D721Med (cell line): ENCODE measurements at places on chromosomes 1 and 21.

DNA sequence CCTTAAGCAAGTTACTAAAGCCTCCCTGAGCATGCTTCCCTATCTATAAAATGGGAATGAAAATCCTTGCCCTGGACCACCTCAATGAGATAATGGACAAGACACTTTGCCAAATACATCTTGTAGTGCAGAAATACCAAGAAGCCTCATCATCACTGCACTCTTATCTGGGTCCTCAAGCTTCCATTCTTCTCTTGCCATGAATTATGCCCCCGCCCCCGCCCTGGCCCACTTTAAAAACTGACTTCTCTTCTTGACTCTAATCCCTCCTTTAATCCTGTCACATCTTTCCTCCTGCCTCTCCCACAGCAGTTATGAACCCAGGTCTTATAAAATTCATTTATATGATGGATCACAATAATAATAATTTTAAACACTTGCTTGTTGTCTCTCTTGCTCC is 14.8 kb downstream of the ARHGEF11 start:
- DNase-seq: no peak

DNA sequence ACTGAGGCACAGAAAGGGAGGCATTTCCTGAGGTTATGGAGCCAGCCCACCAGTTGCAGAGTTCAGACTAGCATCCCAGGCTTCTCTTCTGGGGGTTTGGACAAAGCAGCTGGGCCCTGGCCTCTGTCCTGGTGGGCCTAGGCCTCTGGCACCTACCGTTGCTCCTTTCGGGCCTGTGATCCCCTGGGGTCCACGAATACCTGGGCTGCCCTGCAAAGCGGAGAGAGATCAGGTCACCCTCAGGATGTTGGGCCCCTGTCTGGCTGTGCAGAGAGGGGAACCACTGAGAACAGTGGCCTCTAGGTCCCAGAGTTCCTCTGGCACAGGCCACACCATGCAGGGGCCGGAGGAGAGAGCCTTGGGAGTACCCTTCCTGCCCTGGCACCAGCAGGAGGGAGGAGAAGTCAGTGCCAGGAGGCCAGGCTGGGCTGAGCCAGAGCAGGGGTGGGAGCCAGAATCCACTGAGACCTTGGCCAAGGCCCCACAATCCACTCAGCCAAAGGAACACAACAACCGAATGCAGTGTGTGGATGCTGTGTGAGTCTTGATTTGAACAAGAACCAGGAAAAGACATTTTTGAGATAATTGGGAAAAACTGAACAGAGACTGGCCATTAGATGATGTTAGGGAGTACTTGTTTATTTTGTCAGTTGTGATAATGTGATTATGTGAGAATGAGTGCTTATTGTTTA is 8.9 kb downstream of the COL9A2 start:
- DNase-seq: no peak

DNA sequence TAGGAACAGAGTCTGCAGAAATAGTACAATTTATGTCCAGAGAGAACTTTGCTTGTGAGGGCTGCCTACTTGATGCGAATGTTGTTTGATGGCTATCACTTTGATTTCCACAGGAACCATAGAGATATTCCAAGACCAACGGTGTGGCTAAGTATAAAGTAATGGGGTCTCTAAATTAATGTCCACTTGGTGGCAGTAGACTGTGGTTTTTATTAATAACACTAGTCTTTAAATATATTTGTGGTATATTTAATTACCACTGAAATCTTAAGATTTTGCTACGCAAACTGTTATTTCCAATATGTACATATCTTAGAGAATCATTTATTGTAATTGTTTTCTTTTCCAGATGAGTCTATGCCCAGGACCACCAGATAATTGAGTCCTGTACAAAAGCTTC is 647.9 kb downstream of the PLA2G4A start:
- DNase-seq: no peak

DNA sequence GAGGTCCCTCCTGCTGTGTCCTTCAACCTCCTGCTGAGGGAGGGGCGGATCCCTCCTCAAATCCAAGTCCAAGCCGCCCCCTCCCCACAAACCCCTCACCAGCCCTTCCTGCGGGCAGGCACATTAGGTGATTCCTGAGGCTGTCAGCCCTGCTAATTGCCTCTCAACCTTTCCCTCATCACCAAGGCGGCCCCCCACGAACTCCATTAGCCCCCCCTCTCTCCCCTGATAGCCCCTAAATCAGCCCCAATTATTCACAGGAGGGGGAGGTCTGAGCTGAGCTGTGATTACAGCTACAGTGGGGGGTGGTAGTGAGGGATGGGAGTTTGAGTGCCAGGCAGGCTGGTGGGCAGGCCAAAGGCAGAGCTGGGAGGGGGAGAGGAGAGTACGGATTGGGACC is 5.8 kb upstream of the PEAR1 start:
- DNase-seq: no peak

- no peak for DNase-seq
Measured at GRCh38 chr1:187262731-187263130, 434.0 kb downstream of the PLA2G4A start.
